ENCODE measurements at places on chromosomes 2 and 18. TPM values are rescaled to one million over a fixed set of nuclear protein-coding genes. Genes with fewer than 3 reads are reported as not detected.
A peak's percentile ranks its signal among the peaks of the same experiment; 100 is the strongest.

DNA sequence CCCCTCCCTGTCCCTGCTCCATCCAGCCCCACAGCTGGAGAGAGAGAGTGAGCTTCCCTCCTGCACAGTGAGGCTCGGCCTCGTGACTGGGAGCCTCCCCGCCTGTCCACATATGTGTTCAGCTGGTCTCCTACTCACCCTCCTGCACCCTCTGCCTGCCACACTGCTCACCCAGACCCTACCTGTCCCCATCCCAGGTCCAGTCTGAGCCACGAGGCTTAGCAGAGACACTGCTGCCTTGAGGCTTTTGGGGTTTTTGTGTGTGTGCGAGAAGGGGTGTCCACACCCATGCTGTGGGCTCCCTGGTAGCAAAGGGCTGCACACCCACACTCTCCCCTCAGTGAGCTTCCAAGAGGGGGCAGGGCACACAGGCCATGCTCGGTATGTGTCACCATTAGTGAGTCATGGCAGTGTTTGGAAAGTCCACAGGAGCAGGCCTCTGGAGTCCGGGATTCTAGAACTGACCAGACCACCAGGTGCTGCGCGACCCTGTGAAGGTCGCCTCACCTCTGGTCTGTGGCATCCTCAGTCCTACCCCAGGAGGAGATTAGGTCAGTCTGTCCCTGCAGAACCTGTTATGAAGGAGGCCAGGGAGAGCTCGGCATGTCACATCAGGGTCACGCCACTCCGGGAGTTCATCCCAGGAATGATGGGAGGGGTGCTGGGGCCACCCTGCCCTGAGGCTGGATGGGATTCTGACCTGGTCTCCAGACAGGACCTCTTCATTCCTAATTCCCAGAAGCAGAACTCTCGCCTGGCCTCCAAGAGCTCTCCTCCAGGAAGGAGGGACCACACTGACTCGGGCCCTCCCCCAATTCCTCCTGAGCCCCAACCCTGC lies 39.9 kb upstream of the SMAD7 start:
- DNase-seq = peak; percentile 66

DNA sequence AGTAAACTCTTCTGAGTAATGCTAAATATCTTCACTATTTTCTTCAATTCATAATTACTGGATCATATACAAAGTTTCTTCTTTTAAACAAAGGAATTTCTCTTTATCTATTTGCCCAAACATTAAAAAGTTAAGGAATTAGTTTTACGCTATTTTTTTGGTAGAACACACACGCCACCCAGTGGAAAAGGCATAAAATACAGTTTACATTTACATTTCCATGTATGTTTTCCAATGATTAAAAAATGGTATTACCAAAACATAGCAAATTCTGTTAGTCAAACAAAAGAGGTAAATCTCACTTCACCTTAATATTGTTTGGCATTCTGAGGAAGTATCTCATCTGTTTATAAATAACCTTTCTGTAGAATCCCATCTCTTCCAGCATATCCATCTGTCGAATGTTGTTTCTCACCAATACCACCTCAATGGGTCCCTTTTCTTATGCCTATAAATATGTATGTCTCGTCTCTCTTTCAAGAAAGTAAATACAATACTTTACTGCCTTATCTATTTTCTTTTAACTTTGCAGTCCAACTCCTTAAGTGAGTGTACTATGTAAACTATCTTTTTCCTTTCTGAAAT lies 7.2 kb downstream of the BOLL start:
- peak; percentile 4 for DNase-seq

DNA sequence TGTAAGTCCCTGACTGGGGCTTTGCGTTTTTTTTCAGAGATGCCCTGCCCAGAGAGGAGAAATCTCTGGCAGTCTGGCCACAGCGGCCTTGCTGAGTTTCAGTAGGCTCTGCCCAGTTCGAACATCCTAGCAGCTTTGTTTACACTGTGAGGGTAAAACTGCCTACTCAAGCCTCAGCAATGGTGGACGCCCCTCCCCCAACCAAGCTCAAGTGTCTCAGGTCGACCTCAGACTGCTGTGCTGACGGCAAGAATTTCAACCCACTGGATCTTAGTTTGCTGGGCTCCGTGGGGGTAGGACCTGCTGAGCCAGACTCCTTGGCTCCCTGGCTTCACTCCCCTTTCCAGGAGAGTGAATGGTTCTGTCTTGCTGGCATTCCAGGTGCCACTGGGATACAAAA lies 31.7 kb downstream of the L3MBTL4 start:
- DNase-seq = no peak

- DNase-seq = peak; percentile 55
Observed at GRCh38 chr2:196112418-196113034, 43.9 kb upstream of the DNAH7 start.

DNA sequence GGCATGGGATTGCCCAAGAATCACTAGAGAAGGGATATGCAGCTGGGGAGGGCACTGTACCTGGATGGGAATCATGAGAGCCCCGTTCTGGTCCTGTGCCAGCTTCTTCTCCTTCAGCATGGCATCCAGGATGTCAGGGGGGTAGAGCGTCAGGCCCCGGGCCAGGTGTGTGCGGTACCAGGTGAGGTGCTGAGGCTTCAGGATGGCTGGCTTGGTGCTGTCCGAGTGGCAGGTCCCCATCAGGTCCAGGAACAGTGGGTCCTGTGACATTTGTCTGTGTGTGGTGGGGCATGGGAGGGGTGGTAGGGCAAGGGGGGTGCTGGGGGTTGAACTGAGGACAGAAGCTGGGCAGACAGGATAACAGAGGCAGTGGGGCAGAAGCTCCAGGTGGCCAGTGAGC lies 13.2 kb downstream of the CFAP65 start:
- no peak for DNase-seq

GRCh38 chr18:34942276-34942675 lies 98.9 kb upstream of the MAPRE2 start:
- no peak for DNase-seq

CXCR4 gene
- 0.03 TPM for polyA plus RNA-seq

- DNase-seq = no peak
Observed at GRCh38 chr2:205267323-205267722, 415.0 kb upstream of the NRP2 start.

DNA sequence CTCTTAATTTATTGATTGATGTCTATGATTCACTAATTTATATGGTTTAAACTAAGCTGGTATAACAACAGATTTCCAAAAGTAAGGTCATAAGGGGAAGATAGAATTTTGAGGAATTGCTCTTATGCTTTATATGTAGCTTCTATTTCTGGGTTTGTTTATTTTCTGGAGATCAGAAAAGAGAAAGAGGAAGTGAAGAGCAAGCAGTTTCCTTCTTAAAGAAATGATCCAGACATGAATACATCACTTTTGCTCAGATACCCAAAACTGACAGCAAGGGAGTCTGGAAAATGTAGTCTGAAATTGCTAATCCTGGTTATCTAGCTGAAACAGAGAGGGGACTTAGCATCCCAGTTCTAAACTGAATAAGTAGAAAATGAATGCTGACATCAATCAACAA lies 912.5 kb upstream of the CRIM1 start:
- no peak for DNase-seq

ANKRD62 gene
- not detected for polyA plus RNA-seq

GRCh38 chr2:86695053-86695691 lies 24.9 kb upstream of the RMND5A start:
- DNase-seq = peak; percentile 91

DNA sequence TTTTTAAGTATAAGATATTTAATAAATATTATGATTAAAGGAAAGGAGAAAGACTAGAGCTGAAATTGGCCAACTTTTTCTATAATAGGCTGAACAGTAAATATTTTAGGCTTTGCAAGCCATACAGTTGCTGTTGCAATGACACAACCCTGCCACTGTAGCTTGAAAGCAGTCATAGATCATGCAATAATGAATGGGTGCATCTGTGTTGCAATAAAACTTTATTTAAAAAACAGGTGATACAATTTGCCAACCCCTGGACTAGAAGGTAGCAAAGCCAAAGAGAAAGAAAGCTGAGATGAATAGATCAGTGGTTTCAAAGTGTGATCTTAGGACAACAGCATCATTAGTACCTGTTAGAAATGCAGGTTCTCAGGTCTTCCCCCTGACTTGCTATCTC lies 219.1 kb downstream of the SETBP1 start:
- DNase-seq = no peak

DNA sequence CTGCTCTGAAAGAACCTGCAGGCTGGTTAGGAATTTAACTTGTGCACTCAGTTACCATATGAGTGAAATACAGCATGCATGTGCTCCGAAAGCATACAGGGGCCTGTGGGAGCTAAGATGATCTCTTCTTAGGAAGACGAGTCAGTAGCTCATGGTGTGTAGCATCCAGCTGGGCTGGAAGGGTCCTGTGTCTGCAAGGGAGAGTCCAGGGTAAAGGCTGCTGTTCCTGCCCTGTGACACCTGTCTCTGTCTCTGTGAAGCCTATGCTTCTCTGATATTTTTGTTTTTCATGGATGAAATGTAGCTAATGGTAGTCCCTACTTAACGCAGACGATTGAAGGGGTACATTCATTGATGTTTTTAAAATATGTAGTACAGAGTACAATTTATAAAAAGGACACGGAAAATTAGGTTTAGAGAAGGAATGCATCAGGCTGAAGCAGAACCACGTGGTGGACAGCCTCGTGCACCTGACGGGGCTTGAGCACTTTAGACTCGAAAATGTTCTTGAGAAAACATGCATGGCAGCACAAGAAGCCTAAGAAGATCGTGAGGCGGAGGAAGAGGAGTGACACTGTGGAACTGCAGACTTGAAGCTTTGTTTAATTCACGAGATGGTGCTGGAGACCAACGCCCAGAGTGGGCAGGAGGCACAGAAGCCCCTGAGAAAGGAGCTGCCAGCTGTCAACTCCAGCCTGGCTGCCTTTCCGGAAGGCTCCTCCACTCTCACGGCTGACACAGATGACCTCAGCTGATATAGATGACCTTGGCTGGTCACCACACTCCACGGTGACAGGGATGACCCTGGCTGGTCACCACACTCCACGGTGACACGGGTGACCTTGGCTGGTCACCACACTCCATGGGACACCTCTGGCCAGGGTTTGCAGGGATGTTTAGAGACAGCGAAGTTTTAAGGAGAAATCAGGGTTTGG lies 110.6 kb downstream of the TMEM18 start:
- DNase-seq = no peak

UGT1A4 gene
- polyA plus RNA-seq = not detected
